ENCODE measurements at places on chromosomes 2 and 18. TPM values are rescaled to one million over a fixed set of nuclear protein-coding genes. Genes with fewer than 3 reads are reported as not detected.
A peak's percentile ranks its signal among the peaks of the same experiment; 100 is the strongest.

GRCh38 chr2:63679252-63679855 is 90.6 kb downstream of the MDH1 start:
- DNase-seq, result no peak

- DNase-seq, result no peak
These were observed 2.1 kb upstream of the VWA3B start for GRCh38 chr2:98084869-98085238.

- DNase-seq, result no peak
These were observed 430.1 kb downstream of the CCDC85A start for GRCh38 chr2:56613920-56614319.

DNA sequence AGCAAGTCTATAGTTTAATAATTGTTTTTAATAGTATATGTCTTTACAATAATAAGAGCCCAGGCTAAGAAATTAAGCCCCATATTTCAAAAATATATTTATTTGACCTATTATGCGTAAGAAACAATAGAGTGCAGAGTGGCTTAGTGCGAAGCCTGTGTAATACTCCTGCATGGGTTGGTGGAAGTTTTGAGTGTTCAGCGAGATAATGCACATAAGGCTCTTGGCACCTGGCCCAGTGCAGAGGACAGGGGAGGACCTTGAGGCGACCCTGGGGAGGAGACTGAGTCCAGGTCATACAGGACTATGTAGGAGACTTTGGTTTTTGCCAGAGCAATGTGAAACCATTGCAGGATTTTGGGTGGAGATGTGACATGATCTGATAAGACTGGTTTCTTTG is 132.4 kb upstream of the ST6GAL2 start:
- no peak for DNase-seq

DNA sequence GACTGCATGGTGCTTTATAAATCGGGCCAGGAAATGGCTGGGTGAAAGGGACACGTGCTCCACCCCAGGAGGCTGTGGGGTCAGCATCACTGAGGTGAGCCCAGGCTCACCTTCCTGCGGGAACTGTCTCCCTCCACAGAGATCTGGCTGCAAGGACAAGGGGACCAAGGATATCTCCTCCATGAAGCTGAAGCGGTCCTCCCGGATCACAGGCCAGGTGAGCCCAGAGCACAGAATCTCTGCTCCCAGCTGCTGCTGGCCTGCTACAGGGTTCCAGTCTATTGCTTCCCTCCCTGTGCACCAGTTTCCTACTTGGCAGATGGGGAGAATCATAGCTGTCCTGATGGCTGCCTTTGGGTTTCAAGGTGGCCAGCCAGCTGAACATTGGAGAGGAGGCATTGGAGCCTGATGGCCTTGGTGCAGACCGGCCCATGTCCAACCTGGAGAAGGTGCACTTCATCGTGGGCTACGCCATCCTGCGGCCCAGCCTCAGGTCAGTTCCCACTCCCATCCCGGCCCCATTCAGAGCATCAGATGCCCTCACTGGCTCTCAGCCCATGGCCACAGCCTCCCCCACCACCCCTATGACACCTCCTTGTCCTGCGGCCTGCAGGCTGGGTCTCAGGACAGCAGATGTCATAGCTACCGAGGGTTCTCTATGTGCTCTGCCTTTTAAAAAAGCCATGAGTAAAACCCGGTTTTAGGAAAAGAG is 33.7 kb upstream of the GPR17 start:
- peak; percentile 26 for DNase-seq

- DNase-seq, result no peak
These were observed 56.5 kb downstream of the EMX1 start for GRCh38 chr2:72973566-72974435.

DNA sequence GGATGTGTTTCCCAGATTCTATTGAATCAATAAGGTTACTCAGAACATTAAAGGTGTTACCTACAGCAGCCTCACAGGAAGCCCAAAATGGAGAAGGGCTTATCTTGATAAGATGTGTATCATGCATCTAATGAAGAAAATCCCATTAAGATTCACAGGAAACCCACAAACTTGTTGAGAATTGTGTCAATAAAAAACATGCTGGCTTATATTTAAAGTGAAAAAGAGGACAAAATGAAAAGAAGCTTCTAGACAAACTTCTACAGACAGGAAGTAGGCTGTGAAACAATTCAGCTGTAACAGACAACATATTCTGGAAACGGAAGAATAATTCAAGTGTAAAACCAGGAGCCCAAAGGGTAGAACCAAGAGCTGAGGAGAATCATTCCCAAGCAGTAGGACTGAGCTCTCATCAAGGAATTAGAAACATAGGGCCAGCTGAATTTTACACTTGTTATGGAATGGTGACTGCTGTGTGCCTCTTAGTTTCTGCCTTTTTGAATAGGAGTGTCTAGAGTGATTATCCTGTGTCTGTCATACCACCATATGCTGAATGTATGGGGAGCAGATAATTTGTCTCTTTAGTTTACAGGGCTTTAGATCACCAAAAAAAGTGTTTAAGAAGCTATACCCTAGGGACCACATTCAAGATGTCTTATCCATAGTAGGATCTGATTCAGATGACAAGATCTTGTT is 9.6 kb downstream of the IMMT start:
- DNase-seq, result no peak

- DNase-seq, result no peak
These were observed 550.2 kb upstream of the SETBP1 start for GRCh38 chr18:44130376-44130942.

DNA sequence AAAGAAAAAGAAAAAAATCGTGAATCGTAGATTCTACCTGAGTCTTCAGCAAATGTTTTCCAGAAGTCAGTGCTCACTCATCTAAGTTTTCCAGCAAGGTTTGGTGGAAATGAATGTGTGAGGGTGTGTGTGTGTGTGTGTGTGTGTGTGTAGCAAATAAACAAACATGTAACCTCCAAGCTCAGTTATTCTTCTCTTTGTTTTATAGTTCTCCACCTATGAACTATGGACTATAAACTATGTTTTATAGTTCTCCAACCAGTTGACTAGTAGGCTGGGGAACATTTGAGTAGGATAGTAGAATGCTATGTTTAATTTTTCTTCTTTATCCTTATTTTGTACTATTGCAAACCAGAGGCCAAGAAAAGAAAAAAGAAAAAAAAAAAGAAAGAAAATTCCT is 44.6 kb upstream of the SERPINE2 start:
- no peak for DNase-seq

DNA sequence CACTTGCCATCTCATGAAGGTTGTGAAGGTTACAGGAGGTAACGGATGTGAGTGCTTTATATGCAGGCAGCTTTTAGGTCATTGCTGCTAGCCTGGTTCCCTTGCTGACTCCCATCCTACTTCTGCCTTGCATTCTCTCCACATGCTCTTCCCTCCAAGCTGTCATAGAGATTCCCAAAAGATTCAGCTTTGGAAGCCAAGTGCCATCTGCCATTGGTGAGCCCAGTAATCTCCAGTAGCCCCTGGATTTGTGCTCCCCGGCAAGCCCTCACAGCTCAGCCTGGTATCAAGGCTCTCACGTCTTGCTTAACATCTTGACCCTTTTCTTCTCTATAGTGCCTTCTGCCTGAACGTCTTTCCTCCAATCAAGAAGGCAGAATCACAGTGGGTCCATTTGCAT is 61.6 kb downstream of the MYT1L start:
- DNase-seq, result no peak

DNA sequence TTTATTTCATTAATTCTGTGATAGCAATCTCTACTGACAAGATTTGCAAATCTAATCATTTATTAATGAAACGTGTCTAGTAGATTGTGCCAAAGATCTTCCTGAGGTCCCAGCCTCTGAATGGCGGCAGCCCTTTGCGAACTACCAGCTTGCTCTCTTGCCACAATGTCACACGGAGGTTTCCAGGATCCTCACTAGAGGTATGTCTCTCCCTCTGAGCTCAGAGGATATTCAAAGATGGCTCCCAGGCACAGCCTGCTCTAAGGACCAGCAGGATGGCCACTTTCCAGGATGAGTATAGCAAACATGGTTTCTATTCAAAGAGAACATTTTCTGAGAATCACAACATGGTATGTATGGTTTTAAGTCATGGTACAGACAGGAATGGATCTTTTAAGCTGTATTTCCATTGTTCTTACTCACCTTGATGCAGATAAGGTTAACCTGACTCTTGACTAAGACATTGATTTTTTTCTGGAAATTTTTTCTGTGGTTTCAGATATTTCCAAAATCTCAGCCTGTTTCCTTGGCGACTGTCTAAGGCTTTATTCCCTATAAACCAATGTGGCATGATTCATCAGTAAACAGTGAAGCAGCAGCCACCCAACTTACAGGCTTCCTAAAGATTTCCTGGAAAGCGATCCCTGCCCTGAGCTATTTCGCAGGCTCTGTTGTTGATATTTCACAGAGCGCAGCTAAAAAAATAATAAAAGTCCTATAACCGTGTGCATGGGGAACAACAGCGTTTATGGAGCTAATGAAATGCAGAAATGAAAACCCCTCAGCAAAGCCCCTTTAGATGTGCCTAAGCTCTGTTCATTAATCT is 54.1 kb upstream of the KLF7 start:
- no peak for DNase-seq

DNA sequence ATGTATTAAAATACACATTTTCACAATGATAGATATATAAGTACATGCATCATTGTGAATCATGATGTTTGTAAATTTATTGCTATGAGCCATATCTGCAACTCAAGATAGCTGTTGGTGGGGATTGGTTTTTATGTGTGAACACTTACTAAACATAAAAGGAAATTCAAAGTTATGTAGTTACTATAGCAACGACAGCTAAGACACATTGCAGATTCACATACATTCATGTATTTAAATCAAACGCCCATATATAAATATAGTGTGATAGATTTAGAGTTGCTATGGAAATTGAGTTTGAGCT is 65.6 kb downstream of the MAPRE2 start:
- DNase-seq, result no peak

- no peak for DNase-seq
These were observed 5.9 kb upstream of the RALB start for GRCh38 chr2:120246546-120247300.

DNA sequence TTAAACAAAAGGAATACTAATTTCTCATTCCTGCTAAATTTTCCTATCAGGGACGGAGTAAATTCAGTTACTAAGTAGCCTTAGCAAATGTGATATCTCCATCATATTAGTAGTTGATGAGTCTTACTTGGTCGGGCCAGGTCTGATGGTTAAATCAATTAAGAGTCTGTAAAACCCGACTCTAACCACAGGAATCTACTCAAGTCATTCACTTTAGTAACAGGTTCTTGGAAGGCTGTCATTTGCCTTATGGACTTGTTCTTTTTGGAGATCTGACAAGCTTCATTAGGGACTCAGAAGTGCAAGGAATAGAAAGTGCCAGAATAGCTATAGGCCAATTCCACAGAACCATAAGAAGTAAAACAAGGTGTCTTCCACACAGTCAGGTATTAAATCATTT is 119.0 kb downstream of the GCA start:
- DNase-seq, result no peak

- no peak for DNase-seq
These were observed 25.1 kb upstream of the KLHL29 start for GRCh38 chr2:23359631-23360567.

- no peak for DNase-seq
These were observed 761 bp downstream of the ST8SIA5 start for GRCh38 chr18:46756025-46756558.

DNA sequence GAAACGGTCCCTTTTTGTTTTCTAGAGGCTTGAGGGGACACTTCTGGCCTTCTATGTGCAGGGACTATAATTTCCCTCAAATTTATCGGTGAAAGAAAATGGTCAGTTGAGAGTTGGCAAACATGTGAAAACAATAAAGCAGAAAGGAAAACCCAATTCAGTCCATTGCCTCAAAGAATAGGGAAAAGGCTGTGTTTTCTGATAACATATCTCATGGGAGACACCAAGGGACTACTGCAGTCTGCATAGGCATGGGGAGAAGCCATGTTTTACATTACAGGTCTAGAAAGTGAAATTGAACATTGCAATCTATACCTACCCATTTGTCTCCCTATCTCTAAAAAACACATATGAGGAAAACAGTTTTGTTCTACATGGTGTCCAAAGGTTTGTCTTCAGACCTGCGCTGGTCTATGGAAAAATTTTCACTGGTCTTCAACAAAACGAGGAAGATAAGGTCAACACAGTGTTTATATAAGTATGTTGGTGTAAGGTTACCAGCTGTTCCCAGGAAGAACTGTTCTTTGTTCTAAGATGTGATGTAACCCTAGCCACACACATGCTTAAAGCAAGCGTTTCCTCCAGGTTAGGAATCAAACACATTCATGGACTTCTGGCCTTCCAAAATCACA is 179.7 kb downstream of the MREG start:
- no peak for DNase-seq

Gene INPP4A
- 29.8 TPM for total RNA-seq

Gene ADNP2
- 21.0 TPM for total RNA-seq

Gene MRPS9
- total RNA-seq, result 18.2 TPM

Gene OBSL1
- total RNA-seq, result 85.2 TPM

Gene CRYGD
- not detected for total RNA-seq

Gene RGPD3
- total RNA-seq, result 0.22 TPM

Gene DCDC2C
- total RNA-seq, result 4.6 TPM

Gene SOX11
- not detected for total RNA-seq

Gene LYG1
- total RNA-seq, result 2.1 TPM
